ENCODE measurements at places on chromosomes 6 and 20. TPM values are rescaled to one million over a fixed set of nuclear protein-coding genes. Genes with fewer than 3 reads are reported as not detected.

KHDC1 gene
- polyA plus RNA-seq = 19.4 TPM

FABP7 gene
- polyA plus RNA-seq = 537 TPM

ELOVL2 gene
- 56.7 TPM for polyA plus RNA-seq

DNA sequence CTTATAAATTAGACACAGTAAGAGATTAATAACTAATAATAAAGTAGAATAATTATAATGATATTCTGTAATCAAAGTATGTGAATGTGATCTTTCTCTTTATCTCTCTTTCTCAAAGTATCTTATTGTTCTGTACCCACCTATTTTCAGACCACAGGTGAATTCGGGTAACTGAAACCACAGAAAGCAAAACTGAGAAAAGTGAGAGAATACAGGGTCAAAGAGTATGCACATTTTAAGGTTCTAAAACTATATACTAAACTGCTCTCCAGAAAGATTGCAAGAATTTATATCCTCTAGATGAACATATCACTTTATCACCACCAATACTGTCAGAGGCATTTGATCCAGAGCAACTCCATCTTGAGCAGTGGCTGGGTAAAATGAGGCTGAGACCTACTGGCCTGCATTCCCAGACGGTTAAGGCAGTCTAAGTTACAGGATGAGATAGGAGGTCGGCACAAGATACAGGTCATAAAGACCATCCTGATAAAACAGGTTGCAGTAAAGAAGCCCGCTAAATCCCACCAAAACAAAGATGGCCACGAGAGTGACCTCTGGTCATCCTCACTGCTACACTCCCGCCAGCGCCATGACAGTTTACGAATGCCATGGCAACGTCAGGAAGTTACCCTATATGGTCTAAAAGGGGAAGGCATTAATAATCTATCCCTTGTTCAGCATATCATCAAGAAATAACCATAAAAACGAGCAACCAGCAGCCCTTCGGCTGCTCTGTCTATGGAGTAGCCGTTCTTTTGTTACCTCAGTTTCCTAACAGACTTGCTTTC lies 211.3 kb downstream of the PTPRT start:
- no peak overlapping the region for H3K27ac ChIP-seq
- no peaks in the 10 kb centered on the region for H3K27me3 ChIP-seq
- no peaks in the 10 kb centered on the region for H3K4me1 ChIP-seq

- no peak for DNase-seq
- no peaks in the 10 kb centered on the region for H3K36me3 ChIP-seq
- no peak overlapping the region for H3K4me3 ChIP-seq
- H3K27ac ChIP-seq = no peak overlapping the region
- H3K4me1 ChIP-seq = no peaks in the 10 kb centered on the region
Measured at GRCh38 chr20:22453244-22454080, 130.9 kb downstream of the FOXA2 start.

- H3K4me3 ChIP-seq = no peak overlapping the region
- H3K4me1 ChIP-seq = peaks cover 9% of the 10 kb centered on the region
- DNase-seq = no peak
- H3K27ac ChIP-seq = no peak overlapping the region
Measured at GRCh38 chr6:168908166-168908565, 345.5 kb downstream of the THBS2 start.
